WERI-Rb-1 (cell line): ENCODE measurements at places on chromosomes 12 and 14.

DNA sequence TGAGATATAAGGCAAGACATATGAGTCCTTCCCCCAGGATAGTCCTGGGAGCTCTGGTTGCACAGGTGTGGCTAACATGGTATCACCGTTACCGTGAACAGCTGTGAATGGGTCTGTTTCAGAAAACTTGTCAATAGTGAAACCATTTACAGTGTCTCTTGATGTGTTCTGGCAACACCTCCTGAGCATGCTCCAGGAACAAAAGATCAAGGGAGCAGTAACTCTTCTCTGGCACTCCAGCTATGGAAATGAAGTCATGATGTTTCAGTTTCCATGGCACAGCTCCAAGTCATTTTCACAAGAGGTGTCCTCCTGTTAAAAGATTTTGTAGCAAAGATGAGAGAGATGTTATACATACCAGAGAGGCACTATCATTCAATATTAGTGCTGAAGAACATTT is 253.7 kb downstream of the SNAPC1 start:
- DNase-seq = no peak

DNA sequence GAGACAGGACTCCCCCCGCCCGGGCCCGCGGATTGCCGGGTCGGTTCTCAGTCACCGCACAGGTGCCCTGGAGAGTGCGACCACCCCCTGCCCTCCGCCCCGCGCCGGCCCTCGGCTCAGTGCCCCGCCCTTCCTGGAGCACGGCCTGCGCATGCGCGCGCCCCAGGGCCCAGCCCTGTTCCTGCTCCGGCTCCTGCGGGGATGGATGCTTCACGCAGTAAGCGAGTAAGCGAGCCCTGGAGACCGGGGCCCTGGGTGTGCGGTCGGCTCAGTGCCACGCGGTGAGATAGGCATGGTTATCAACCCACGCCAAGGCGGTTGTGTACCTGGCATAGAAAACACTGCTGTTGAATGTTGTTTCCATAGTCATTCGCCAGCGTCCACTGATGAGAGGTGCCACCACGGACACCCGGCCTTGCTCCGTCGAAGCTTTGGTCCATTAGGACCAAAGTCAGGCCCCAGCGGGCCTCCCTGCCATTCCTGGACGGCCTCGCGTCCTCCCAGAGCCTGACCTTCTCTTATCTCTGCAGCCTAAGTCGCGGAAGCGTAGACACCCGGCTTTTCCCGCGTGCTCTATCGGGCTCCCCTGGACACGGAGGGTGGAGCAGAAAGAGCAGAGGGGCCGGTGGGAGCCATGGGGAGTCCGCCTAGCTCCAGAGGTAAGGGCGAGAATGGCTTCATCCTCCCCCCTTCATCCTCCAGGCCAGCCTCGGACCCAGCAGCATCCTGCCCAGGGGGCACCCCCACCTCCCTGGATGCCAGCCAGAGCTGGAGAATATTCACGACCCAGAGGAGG is 90.6 kb downstream of the PAPOLA start:
- peak; percentile 63 for DNase-seq

- DNase-seq = peak; percentile 63
Observed at GRCh38 chr14:105944632-105945610, 418.5 kb downstream of the TMEM121 start.

- DNase-seq = no peak
Observed at GRCh38 chr14:105152794-105153241, 15.8 kb downstream of the JAG2 start.

GRCh38 chr14:97780804-97781203 is 983.6 kb downstream of the VRK1 start:
- no peak for DNase-seq

- DNase-seq = no peak
Observed at GRCh38 chr12:111274777-111275176, 94.1 kb downstream of the PHETA1 start.

- DNase-seq = no peak
Observed at GRCh38 chr12:114499338-114499737, 93.4 kb upstream of the TBX5 start.

GRCh38 chr12:54956322-54956721 is 28.2 kb downstream of the TESPA1 start:
- DNase-seq = no peak

GRCh38 chr14:69672356-69672755 is 61.0 kb downstream of the SUSD6 start:
- DNase-seq = no peak

DNA sequence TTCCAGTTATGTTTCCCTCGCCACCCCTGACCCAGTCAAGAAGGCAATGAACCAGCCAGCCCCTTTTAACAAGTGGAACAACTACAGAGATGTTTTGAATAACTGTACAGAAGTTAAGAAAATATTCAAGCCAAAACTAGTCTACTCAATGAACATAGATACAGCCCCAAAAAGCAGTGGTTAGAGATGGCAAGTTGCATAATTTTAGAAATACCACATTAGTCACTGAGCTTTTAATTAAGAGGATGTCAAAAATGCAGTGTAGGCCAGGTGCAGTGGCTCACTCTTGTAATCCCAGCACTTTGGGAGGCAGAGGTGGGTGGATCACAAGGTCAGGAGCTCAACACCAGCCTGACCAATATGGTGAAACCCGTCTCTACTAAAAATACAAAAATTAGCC is 27.2 kb downstream of the PROX2 start:
- no peak for DNase-seq

DNA sequence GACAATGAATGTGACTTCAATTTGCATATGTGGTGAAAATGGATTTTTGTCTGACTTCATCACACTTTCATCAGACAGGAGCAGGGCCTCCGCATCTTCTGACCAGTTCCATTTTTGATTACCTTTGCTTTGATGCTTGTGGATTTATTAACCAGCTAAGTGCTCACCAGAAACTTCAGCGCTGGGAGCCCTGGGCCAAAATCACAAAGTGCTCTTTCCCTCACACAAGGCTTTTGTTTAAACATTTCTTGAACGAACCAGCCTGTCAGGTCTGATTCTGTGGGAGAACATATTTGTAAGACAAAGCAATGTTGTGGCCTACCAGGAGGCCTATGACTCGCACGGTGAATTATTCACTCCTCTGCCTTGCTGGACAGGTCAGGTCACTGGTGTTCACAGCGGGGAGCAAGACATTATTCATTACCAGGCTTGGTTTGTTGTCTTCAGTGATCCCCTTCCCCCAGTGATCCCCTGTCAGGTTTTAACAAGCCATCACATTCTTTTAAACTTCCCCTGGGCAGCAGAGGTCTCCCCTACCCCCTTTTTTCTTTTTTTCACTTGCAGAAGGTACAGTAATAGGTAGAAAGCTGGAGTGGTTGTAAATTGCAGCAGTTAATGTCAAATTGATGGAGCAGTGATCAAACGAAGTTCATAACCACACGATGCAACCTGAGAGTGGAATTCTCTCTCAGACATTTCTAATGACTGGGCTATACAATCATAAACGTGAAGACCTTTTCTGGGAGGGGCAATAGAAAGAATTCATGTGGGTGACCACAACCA is 167.5 kb upstream of the PRICKLE1 start:
- no peak for DNase-seq

DNA sequence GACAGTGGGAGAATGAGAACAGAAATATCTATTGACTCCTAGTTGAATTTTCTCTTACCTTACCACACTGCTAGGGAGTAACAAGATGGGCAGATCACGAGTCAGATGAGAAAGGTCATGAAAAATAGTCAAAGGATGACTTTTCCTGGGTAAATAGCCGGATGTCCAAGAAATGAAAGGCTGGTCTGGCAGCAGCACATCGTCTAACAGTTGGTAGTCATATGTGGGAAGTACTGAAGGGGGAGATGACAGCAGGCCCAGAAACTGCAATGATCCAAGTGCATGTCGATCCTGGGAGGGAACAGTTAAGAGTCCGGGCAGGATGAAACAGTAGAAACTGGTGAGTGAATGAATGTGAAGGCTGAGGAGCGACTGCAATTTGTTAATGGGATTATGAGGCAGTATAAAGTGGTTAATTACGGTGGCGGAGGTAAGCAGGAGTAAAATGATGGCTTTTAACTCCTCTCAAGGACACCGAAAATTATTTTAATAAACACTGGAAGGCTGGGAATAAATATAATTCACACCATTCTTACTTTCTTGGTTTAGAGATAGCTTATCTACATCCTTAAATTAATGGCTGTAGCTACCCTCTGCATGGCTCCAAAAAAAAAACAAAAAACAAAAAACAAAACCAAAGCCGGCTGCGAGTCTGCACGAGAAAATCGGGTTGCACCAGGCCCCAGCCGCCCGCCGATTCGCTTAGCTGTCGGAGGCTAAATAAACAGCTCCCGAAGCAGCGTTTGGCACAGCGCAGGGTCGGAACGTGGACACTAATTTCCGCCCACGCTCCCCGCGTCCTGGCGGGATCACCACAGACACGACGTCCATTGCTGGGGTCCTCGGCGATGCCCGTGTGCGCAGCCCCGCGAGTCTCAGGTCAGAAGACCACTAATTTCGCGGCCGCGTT is 1.0 kb upstream of the ERC1 start:
- peak; percentile 43 for DNase-seq

GRCh38 chr14:54627540-54628363 is 60.8 kb downstream of the SAMD4A start:
- no peak for DNase-seq

- no peak for DNase-seq
Observed at GRCh38 chr12:110717037-110717436, 25.7 kb downstream of the PPP1CC start.

DNA sequence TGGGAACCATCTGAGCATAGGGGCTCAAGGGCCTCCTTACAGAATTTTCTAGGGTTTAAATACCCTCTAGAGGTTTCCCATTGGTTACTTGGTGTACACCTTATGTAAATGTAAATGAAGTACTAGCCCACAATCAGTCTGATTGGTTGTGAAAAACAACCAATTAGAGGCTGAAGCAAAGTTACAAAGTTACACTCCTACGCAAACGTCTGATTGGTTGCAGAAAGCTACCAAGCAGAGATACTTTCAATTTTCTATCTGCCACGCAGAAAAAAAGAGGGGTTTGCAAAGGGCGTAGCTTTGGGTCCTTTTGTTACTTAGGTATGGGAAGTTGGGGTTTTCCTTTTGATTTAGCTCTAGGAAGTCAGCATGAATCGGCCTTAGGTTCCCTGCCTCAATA is 1.8 kb upstream of the TMEM19 start:
- DNase-seq = no peak

DNA sequence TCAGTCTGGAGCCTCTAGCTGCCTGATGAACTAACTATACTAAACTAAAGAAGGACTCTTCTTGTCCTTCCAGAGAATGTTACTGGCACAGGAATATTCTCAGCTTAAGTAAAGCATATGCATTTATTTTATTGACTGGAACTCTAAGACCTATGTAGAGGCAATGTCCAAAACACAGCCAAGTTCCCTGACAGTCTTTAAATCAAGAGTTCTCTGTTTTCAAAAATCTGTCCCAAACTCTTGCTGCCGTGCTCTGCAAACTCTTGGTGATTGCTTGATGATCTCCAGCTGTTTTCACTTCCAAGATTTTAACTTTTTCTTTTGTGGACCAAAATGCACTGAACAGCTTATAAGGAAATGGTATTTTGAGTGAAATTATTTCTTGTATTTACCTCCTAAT is 67.5 kb upstream of the DAAM1 start:
- DNase-seq = no peak

DNA sequence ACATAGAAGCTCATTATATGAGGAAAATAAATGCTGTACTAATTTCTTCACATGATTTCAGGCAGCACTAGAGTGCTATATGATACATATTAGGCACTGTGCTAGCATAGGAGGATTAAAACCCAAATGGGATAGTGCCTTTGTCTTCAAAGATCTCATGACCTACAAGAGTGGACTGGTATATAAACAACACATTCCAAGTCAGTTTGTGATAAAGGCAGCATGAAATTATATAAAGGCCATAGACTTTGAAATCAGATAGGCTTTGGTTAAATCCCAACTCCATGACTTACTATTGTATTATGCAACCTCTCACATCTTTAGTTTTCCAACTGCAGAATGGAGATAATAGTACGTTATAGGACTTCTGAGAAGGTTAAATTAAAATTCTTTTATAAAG is 179.7 kb downstream of the RAD51B start:
- DNase-seq = no peak

DNA sequence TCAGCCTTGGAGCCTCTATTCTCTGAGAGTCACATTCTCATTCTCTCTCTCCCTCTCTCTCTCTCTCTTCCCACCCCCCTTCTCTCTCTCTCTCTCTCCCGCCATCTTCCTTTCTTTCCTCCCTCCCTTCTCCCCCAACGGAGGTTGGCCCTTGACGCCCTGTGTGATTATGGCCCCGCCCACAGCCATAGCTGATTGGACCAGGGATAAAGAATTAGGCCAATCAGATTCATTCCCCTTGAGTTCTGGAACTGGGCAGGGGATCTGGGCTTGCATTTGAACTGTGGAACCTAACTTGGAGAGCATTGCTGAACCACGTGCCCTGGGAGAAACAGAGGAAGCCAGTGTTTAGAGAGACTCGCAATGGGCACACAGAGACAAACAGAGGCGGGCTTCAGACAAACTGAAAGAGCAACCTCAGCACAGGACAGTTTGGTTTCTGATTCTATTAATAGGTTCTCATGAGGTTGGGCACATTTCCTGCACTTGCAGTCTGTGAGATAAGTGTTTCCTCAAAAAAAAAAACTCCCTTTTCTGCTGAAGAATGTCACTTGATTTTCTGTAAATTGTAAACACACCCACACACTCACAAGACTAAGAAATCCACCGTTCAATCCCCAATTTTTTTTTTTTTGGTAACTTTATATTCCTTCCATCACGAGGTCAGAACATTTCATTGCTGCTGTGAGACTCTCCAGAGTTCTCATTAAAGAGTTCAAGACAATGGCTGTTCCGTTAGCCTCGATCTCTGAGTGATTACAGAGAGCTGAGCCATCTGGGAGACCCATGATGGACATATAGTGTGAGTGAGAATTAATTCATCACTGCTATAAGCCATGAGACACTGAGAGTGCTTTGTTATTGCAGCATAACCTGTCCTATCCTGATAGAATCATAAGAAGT is 3.5 kb upstream of the P2RX7 start:
- peak; percentile 7 for DNase-seq

GRCh38 chr12:51863933-51864832 is 15.7 kb upstream of the FIGNL2 start:
- peak; percentile 90 for DNase-seq

DNA sequence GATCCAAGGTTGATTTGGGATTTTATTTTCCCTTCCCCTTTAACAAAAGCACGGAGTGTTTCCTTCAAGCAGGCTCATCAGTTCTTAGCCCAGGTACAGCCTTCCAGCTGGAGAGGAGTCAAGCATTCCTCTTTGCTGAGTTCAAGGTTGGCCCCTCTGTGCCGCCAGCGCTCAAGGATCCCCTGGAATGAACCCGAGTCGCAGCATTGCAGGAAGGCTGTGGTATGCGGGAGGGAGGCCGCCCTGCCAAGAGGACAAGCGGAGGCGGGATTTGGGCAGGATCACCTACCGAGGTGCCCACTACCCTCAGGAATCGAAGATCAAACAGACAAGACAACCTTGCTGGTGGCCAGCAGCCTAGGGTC is 53.9 kb upstream of the NCOR2 start:
- DNase-seq = no peak

DNA sequence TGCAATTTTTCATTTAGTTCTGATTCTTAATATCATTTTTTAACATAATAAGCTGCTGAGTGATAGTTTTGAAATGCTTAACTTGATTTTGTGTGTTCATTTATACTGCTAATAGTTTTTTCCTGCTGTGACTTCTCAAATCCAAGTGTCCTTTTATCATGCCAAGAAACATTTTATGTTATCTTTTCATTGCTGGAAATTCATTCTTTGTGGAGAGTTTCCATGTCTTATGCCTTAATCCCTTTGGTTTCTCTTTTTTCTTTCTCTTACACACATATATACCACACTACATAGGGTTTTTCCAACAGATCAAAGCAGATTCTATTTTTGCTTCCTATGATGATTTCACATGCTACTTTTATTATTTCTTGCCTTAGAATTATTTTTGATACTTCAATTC is 981.1 kb downstream of the SLC6A15 start:
- DNase-seq = no peak
